ENCODE measurements at places on chromosomes 4 and X.
A peak's percentile ranks its signal among the peaks of the same experiment; 100 is the strongest.

GRCh38 chr4:38382520-38382919 lies 281.5 kb upstream of the KLF3 start:
- no peak for DNase-seq

- DNase-seq: no peak
Measured at GRCh38 chr4:183186813-183187212, 87.8 kb downstream of the WWC2 start.

DNA sequence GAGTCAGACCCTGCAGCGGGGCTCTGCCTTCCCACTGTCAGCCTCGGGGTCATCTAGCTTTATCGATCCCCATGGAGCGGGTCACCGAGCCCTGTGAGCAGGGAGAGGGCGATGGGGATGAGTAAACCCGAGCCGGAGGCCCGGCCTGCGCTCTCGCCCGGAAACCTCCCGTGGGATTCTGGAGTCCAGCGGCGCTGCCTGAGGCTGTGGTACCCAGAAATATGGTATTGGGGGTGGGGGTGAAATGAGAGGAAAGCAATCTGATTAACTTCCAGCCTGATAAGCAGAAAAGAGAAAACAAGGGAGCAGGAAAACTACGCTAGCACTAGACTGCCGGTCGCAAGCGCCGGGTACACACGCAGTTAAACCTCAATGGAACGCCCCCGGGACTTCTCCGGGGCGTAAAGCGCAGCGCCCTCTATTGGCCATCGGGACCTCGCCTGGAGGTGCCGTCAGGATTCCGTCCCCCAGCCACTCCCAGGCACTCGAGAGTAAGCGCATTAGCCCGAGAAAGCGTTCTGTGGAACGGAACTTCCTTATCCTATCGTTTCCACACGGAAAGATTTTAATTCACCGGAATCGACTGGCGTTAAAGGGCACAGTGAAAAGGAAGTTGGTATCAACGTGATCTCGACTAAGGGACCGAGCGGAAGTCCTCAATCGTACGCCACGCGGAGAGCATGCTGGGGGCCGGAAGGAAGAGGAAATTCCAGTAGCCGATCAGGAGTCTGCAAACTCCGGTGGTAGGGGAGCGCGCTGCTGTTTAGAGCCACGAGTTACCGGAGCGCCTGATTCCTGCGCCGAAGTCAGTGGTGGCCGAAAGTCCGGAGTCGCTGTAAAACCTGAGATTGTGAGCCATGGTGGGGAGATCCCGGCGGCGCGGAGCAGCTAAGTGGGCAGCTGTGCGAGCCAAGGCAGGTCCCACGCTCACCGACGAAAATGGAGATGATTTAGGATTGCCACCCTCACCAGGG lies at the start of gene UTP3:
UTP3 (plus strand) TSS at position 712 of the 974 bp plus-strand sequence; CDS start at position 858, 146 bp downstream.
- DNase-seq: peak; percentile 89

GRCh38 chr4:152448038-152448707 lies 87.7 kb downstream of the FBXW7 start:
- DNase-seq: no peak

GRCh38 chr4:23068287-23068686 lies 375.6 kb downstream of the GBA3 start:
- no peak for DNase-seq

DNA sequence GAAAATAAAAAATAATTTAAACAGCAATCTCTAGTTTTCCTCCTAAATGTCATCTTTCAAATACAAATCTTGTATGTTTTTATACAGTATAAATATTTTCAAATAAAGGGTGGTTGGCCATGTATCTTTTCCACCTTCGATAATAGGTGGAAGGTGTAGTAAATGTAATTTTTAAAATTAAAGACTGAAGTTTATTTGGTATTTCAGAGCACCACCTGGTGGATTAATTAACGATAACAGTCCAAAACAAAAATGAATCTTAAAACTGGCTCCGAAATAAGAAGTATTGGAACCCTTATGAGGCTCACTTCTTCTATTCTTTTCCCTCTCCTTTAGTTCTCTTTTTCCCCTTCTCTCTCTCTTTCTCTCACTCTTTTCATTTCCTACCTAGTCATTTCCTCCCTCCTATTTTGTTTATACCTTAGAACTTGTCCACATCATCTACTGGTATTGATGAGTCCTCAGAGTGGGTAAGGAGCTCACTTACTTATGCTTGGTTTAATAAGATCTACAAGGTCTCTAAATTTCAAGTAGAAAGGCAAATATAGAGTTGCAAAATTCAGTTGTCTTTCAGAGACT lies 82.9 kb upstream of the EXOC1L start:
- DNase-seq: no peak

DNA sequence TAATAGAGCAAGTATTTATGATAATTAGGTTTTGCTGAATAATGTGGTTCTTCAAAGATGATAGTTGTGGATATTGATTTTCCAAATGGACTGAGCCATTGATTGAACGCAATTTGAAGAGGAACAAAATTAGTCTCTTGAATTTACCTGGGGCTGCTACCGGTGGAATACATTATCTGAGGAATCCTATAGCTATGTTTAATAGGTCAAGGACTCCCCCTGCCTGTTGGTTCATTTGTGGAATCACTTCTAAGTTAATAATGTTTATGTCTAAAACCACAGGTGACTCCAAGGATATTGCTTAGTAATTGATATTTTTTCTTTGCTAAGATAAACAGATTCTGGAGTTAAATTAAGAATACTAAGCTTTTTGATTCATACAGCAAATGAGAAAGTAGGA lies 576.0 kb upstream of the PABPC4L start:
- no peak for DNase-seq

- DNase-seq: no peak
Measured at GRCh38 chrX:125005863-125006262, 313.8 kb upstream of the TEX13C start.

GRCh38 chr4:81447566-81448229 lies 24.0 kb downstream of the RASGEF1B start:
- no peak for DNase-seq
